Activated B cell treated with CpG ODN at 0.5 μM for 24 hours (primary cell): ENCODE measurements at places on chromosomes 11 and 22.

DNA sequence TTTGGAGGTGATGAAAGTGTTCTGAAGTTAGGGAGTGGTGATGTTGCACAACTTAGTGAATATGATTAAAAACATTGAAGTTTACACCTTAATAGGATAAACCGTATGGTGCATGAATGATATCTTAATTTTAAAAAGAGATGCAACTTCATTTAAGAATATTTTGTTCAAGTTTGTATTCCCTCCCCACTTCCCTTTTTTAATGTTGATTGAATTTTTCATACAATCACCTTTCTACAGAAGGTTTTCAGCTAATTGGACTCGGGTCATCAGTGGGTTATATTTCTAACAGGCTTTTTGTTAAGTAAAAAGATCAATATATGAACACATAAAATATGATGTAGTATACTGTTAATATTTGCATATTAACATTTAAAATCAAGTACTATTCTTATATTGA is 72.6 kb downstream of the DDIAS start:
- DNase-seq = no peak

- DNase-seq = no peak
These were observed 81.9 kb downstream of the BDNF start for GRCh38 chr11:27618281-27618915.

GRCh38 chr11:127109796-127110480 is 109.4 kb upstream of the KIRREL3 start:
- DNase-seq = no peak

GRCh38 chr11:66568124-66568916 is at the start of gene CTSF:
TSS of gene CTSF (minus strand) at chr11:66568606. CDS start at chr11:66568486, 120 bp downstream.
- DNase-seq = peak; percentile 60

DNA sequence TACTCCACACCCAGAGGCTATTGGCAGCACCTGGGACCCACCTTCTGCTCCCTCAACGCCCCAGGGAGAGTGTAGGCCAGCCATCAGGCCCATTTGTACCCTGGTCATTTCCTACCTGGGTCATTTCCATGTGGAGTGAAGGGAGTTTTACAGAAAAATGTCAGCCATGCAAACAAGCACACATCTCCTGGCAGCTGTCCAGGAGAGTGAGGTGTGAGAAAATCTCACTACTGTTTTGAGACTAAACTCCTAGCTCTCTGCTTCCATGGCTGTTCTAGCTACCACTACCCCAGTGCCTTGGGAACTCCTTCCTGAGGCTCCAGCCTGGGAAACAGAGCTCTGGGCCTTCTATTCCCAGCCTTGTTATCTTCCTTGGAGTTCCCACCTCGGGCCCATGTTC is 2.8 kb upstream of the TMPRSS13 start:
- DNase-seq = no peak

DNA sequence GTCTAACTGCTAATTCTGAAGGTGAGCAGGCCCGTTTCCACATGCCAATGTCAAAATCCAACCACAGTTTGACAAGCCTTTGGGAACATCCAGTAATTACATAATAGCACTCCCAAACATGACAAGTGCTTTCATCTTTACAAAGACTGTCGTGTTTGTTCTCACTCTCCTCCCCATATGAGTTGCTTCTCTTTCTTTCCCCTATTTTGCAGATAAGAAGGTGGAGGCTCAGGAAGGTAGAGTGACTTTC is 55.9 kb upstream of the CD44 start:
- no peak for DNase-seq
